CD8-positive, alpha-beta memory T cell (primary cell): ENCODE measurements at places on chromosomes 13 and 19. TPM values are rescaled to one million over a fixed set of nuclear protein-coding genes. Genes with fewer than 3 reads are reported as not detected.

Gene CAB39L
- 5.8 TPM for total RNA-seq

Gene ZMYM2
- 42.1 TPM for total RNA-seq

Gene SERTM1
- total RNA-seq: not detected

Gene EDDM13
- total RNA-seq: 0.64 TPM

- no peak overlapping the region for H3K4me3 ChIP-seq
- no peaks in the 10 kb centered on the region for H3K4me1 ChIP-seq
- no peak overlapping the region for H3K27ac ChIP-seq
- H3K27me3 ChIP-seq: no peaks in the 10 kb centered on the region
- no peaks in the 10 kb centered on the region for H3K36me3 ChIP-seq
These were observed 220.9 kb downstream of the RGCC start for GRCh38 chr13:41678249-41678648.

GRCh38 chr13:29507356-29507755 is 88.1 kb downstream of the SLC7A1 start:
- no peak overlapping the region for H3K27ac ChIP-seq
- H3K4me3 ChIP-seq: no peak overlapping the region
- no peaks in the 10 kb centered on the region for H3K27me3 ChIP-seq

- no peak for DNase-seq
- H3K27me3 ChIP-seq: no peaks in the 10 kb centered on the region
- no peaks in the 10 kb centered on the region for H3K4me1 ChIP-seq
- no peak overlapping the region for H3K27ac ChIP-seq
- no peaks in the 10 kb centered on the region for H3K36me3 ChIP-seq
- H3K4me3 ChIP-seq: no peak overlapping the region
These were observed 52.1 kb upstream of the SOX1 start for GRCh38 chr13:112014857-112015256.
